ENCODE measurements at places on chromosomes 4 and X.

GRCh38 chrX:134692233-134692632 is 34.0 kb upstream of the PLAC1 start:
- DNase-seq: no peak

GRCh38 chr4:29151584-29151983 is 1568.6 kb upstream of the PCDH7 start:
- no peak for DNase-seq

GRCh38 chrX:10938365-10938923 is 172.7 kb upstream of the HCCS start:
- DNase-seq: no peak

DNA sequence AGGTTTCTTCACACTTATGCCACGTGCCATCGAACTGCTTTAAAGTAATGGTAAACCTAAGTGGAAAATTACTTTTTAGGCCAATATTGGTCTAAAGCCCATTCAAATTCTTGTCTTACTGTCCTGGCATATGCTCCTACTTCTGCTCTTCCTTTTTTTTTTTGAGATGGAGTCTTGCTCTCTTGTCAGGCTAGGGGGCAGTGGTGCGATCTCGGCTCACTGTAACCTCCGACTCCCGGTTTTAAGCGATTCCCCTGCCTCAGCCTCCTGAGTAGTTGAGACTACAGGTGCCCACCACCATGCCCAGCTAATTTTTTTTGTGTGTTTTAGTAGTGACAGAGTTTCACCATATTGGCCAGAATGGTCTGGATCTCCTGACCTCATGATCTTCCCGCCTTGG is 129.0 kb upstream of the TECRL start:
- no peak for DNase-seq

- DNase-seq: no peak
Observed at GRCh38 chr4:189874591-189874990, 66.1 kb upstream of the FRG1 start.

DNA sequence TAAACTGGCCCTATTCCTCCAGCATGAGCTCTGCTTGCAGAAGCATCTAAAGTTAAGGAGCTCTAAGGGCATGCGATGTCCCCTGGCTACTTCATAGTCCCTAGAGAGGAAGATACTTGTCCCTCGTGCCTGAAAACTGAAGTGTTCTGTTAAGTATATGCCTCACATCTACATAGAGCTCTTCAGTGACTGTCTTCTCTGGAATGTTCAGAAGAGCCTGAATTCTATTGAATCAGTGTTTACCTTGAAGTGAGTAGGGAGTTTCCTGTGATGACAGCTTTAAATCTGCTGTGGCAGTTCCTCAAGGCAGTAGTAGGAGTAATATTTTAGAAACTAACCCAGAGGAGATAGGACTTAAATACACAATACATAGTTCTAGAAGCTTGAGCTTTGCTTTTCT is 111.2 kb downstream of the ZNF518B start:
- DNase-seq: no peak

- no peak for DNase-seq
Observed at GRCh38 chr4:80393970-80394250, 58.4 kb downstream of the CFAP299 start.

DNA sequence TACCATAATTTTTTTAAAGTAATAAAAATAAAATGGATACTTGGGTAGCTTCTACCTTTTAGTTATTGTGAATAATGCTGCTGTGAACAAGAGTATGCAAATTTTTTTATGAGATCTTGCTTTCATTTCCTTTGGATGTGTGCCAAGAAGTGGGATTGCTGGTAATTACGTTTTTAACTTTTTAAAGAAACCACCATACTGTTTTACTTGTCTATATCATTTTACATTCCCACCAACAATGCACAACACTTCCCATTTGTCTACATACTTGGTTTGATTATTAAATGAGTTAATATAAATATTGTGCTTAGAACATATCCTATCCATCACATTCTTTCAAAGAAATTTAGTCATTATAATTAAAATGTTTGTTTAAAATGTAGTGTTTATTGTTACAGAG is 3.9 kb upstream of the SULT1B1 start:
- no peak for DNase-seq

GRCh38 chr4:86916392-86916791 is 18.4 kb upstream of the AFF1 start:
- DNase-seq: no peak

DNA sequence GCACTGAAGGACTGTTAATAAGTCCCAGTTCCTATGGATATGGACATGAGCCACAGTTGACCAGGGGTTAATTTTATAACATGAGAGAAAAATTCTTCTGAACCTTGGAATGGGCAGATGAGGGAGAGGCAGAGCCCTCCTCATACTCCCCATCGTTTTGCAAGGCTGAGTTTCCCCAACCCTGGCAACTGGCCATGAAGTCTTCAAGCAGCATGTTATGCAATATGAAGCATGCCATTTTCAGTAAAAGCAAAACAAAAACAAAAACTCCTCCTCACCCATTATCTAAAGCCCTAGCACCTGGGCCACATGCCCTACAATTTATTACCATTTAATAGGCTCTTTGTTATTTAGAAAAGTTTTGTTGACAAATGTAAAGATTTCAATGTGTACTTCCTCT is 64.5 kb downstream of the GPC4 start:
- DNase-seq: no peak

DNA sequence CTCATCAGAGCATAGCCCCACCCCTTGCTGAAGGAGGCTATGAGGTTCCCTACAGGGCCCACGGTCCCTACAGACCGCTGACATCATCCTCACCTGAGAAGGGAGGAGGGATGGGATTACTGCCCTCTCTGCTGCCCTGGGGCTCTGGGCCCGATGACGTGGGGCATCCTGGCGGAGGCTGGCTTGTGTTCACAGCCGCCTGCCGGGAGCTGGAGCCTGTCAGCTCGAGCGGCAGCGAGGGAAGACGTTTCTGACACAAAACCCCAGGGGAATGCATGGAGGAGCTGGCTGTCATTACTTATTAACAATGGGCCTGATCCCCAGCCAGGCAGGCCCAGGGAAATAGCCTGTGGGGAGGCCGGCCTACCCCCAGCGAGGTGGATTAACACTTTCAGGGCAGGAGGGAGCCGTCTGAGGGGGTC is 106.6 kb upstream of the ATP6AP2 start:
- no peak for DNase-seq

GRCh38 chrX:118205421-118206395 is 89.1 kb upstream of the KLHL13 start:
- DNase-seq: no peak

- DNase-seq: no peak
Observed at GRCh38 chr4:85994576-85994975, 365.3 kb downstream of the MAPK10 start.

GRCh38 chr4:76984127-76984526 is 34.6 kb downstream of the SEPTIN11 start:
- DNase-seq: no peak

GRCh38 chrX:9765072-9765736 is 443 bp downstream of the GPR143 start:
- DNase-seq: no peak

GRCh38 chr4:2300431-2301224 is 38.7 kb upstream of the MXD4 start:
- DNase-seq: peak; percentile 2

DNA sequence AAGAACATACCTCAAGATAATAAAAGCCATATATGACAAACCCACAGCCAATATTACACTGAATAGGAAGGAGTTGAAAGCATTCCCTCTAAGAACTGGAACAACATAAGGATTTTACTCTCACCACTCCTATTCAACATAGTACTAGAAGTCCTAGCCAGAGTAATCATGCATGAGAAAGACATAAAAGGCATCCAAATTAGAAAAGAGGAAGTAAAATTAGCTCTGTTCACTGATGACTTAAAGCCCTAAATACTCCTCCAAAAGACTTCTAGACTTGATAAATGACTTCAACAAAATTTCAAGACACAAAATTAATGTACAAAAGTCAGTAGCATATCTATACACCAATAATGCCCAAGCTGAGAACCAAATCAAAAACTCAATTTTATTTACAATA is 235.7 kb downstream of the NKX6-1 start:
- no peak for DNase-seq

DNA sequence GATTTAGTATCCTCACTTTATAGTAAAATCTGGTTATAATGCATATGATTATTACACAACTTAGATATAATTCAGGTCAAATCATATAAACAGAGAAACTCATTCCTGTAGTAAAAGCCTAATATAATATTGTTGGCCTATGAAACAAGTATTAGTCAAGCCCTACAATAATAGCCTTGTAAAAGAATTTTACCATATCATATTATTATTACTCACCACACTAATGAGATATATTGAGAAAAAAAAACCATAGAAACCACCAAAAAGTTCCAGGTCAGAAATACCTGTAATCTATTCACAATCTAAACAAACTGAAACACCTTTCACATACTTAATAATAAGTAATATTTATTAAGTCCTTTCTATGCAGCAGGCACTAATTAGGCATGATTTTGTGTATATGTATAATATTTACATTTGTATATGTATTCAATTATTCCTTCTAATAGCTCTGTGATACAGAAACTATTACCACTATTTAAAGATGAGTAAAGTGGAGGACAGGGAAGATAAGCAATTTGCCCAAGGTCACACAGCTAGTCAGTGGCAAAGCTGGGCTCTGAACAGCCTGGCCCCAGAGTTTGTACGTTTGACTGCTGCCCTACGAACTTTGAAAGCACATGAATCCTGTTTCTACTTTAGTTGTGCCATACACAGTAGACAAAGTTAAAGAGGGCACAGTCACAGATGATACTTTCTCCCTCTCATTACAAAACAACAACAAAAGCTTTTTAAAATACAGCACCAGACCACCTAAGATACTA is 9.0 kb downstream of the ZNF827 start:
- no peak for DNase-seq

DNA sequence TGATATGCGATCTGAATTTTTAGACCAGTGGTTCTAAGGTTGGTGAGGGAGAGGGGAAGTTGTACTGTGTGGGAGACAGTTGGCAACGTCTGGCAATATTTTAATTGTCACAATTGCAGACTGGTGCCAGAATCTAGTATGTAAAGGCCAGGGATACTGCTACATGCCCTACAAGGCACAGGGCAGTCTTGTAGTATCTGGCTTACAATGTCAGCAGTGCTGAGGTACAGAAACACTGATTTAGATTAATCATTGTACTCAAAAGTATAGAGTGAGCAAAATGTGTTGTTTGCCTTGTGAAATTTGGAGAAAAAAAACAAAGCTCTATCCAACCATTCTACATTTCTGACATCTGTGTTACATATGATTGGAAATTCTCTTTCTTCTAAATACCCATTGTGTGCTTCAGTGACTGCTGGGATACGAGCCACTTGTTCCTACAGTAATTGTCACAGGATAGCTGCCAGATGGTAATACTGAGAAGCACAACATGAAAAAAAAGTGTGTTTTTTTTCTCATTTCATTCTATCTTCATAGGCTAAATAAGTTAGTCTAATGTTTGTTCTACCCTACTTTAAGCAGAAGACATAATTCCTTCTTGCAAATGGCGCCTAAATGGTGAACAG is 526.7 kb upstream of the AGA start:
- DNase-seq: no peak

GRCh38 chrX:38277802-38278201 is 49.5 kb downstream of the RPGR start:
- DNase-seq: no peak

DNA sequence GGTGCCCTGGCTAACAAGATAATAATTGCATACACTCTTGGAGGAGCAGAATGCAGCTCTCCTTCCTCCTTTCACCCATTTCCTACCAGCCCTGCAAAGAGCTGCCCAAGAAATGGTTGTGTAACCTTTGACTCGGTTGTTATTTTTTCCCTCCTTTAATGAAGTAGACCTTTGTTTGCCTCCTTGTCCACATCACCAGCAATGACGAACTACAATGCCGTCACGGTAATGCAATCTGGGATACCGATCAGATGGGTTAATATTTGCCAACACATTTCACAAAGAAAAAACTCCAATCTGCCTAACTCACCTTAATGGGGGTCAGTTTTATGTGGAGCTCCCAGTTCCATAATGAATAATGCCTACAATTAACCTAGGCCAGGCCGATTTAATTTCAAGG is 32.0 kb downstream of the GPRIN3 start:
- DNase-seq: no peak

DNA sequence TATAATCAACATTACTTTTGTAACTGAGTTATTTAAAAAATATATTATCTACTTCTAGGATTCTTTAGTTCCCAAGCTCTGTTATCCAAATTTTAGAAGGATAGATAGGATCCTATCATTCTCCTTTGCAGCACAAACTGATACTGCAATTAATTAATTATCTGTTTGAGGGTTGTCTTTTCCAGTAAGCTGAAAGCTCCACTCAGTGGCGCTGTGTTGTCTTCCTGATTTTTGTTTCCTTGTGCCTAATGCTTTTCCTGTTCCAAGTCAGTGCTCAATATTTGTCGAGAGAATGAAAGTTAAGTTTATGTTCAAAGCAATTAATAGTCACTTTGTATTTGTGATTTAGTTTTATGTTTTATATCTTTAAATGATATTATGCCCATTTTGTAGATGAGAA is 107.4 kb upstream of the ANK2 start:
- no peak for DNase-seq

GRCh38 chrX:10356979-10357378 is 200.2 kb downstream of the CLCN4 start:
- no peak for DNase-seq

DNA sequence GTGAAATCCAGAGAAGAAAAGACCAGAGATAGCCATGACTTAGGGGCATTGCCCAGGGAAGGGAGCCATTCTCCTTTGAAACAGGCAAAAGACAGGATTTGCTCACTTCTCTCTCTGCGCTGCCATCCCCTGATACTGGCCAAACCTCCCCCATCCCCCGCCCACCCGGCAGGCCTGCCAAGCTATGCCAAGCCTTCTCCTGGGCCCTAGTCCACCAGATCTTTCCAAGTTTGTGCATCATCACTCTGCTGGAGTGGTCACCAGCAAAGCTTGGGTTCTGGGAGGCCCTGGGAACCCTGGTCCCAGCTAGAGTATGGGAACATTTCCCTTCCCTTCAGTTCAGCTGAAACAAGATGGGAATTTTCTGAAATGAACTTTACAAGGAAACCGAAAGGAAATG is 18.4 kb downstream of the EFNB1 start:
- no peak for DNase-seq

- DNase-seq: no peak
Observed at GRCh38 chr4:146835096-146835495, 110.6 kb downstream of the TTC29 start.

DNA sequence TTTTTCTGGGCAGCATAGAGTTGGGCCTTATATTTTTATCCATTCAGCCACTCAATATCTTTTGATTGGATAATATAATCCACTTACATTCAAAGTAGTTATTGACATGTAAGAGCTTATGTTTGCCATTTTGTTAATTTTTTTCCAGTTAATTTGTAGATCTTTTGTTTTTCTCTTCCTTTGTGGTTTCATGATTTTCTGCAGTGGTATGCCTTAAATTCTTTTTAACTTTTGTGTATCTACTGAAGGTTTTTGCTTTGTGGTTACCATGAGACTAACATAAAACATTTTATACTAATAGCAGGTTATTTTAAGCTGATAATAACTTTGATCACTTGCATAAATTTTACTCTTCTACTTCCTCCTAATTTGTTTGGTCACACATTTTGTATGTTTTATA is 140.8 kb upstream of the GATB start:
- no peak for DNase-seq

Data from activated T-cell treated with anti-CD3 and anti-CD28 coated beads, Interleukin-2, amount 50 U/mL, for 24 hours (primary cell).